Activated CD4-positive, alpha-beta T cell treated with anti-CD3 and anti-CD28 coated beads for 36 hours (primary cell): ENCODE measurements at places on chromosomes 1 and 21. TPM values are rescaled to one million over a fixed set of nuclear protein-coding genes. Genes with fewer than 3 reads are reported as not detected.

SPRR4 gene
- not detected for total RNA-seq

PAQR6 gene
- total RNA-seq: 4.7 TPM

RGS8 gene
- not detected for total RNA-seq

ANKRD45 gene
- 0.11 TPM for total RNA-seq

LENEP gene
- 0.80 TPM for total RNA-seq

KCTD3 gene
- total RNA-seq: 4.0 TPM

CFAP57 gene
- 0.11 TPM for total RNA-seq

CYP4A22 gene
- total RNA-seq: not detected

DIO1 gene
- total RNA-seq: not detected

GRCh38 chr1:170857955-170858354 is 77.4 kb upstream of the MROH9 start:
- peaks cover 6% of the 10 kb centered on the region for H3K27me3 ChIP-seq
- no peaks in the 10 kb centered on the region for H3K36me3 ChIP-seq
- H3K27ac ChIP-seq: no peak overlapping the region
- H3K4me3 ChIP-seq: no peak overlapping the region

DNA sequence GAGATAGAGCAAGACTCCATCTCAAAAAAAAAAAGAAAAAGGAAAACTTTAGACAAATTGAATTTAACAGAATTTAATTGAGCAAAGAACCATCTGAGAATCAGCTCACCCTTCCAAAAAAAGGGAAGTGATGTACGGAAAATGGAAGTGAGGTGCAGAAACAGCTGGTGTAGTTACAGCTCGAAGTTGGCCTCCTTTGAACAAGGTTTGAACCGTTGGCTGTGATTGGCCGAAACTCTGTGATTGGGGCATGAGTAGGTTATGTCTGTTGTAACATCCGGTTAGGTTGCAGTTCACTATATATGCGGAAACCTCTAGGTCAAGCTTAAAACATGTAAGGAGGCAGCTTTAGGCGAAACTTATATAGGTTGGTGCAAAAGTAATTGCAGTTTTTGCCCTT is 97.9 kb upstream of the KIF26B start:
- H3K36me3 ChIP-seq: no peaks in the 10 kb centered on the region
- DNase-seq: no peak
- no peak overlapping the region for H3K27ac ChIP-seq
- peaks cover 4% of the 10 kb centered on the region for H3K4me1 ChIP-seq

- H3K27ac ChIP-seq: no peak overlapping the region
- H3K4me3 ChIP-seq: no peak overlapping the region
- DNase-seq: no peak
- H3K27me3 ChIP-seq: no peaks in the 10 kb centered on the region
- H3K4me1 ChIP-seq: no peaks in the 10 kb centered on the region
- peaks cover 25% of the 10 kb centered on the region for H3K36me3 ChIP-seq
Observed at GRCh38 chr1:151881479-151881878, 27.8 kb downstream of the THEM4 start.

GRCh38 chr1:26602378-26602959 is 72.9 kb downstream of the RPS6KA1 start:
- H3K36me3 ChIP-seq: no peaks in the 10 kb centered on the region
- H3K27me3 ChIP-seq: no peaks in the 10 kb centered on the region
- peak; percentile 45 for DNase-seq
- no peak overlapping the region for H3K4me3 ChIP-seq
- H3K27ac ChIP-seq: no peak overlapping the region
- peaks cover 3% of the 10 kb centered on the region for H3K4me1 ChIP-seq

GRCh38 chr1:99590578-99591209 is 55.2 kb upstream of the PALMD start:
- DNase-seq: no peak
- no peak overlapping the region for H3K27ac ChIP-seq
- H3K27me3 ChIP-seq: peaks cover 12% of the 10 kb centered on the region
- H3K4me3 ChIP-seq: no peak overlapping the region
- H3K4me1 ChIP-seq: no peaks in the 10 kb centered on the region

GRCh38 chr1:99661780-99662179 is 15.9 kb downstream of the PALMD start:
- H3K36me3 ChIP-seq: no peaks in the 10 kb centered on the region
- H3K27me3 ChIP-seq: peaks cover 6% of the 10 kb centered on the region
- H3K4me3 ChIP-seq: no peak overlapping the region
- H3K4me1 ChIP-seq: no peaks in the 10 kb centered on the region

DNA sequence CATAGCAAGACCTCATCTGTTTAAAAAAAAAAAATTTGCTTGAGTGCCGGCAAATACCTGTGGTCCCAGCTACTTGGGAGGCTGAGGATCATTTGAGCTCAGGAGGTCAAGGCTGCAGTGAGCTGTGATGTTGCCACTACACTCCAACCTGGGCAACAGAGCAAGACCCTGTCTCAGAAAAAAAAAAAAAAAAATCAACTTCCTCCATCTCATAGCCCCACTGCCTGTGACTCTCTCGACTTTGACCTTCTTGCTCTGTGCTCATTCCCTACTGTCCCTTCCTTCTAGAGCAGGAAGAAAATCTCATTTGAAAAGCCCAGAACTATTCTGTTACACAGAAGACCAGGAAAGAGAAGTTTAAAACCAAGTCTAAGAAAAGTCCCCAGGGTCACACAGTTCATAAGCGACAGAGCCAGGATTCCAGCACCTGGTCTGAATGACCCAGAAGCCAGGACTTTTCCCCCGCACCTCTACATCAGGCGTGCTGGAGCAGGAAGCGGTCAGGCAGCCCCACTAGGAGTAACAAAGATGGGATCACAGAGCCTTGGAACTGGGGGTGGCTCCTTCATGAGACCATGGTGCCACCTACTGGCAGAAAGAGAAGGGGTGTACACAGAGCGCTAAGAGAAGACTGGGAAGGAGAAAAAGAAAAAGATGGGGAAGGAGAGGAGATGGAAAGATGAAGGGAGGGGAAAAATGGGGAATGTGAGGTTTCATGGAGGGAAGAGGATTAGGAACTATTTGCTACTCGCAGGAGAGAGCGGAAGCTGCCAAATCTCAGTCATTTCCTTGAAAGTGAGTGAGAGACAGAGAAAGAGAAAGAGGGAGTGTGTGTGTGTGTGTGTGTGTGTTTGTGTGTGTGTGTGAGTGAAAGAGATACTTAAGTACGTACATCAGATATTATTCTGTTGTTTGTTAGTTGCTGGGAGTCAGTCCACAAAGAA is 3.1 kb upstream of the P3R3URF start:
- H3K36me3 ChIP-seq: no peaks in the 10 kb centered on the region
- DNase-seq: peak; percentile 80
- no peaks in the 10 kb centered on the region for H3K27me3 ChIP-seq
- no peak overlapping the region for H3K27ac ChIP-seq

DNA sequence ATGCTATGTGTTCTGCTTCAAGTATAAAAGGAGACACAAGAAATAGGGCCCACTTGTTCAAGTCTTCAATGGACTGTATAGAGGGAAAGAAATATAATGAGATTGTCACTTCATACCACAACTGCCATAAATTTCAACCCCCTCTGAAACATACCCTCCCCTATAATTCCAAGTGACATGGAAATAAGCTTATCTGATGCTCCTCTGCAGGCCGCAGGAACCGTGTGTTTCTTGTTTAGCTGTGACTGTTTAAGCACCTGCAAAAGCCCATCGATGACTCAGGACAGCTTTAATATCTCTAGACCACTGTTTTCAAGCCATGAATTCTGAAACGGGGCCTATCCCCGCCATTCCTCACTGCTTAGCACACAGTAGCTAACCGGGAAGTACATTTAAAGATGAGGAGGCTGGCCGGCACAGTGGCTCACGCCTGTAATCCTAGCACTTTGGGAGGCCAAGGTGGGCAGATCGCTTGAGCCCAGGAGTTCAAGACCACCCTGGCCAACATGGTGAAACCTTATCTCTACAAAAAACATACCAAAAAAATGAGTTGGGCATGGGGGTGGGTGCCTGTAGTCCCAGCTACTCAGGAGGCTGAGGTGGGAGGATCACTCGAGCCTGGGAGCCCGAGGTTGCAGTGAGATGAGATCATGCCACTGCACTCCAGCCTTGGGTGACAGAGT is 4.2 kb downstream of the HLCS start:
- H3K4me1 ChIP-seq: peaks cover 9% of the 10 kb centered on the region
- peaks cover 17% of the 10 kb centered on the region for H3K36me3 ChIP-seq
- H3K27ac ChIP-seq: no peak overlapping the region
- H3K4me3 ChIP-seq: no peak overlapping the region
- no peak for DNase-seq

DNA sequence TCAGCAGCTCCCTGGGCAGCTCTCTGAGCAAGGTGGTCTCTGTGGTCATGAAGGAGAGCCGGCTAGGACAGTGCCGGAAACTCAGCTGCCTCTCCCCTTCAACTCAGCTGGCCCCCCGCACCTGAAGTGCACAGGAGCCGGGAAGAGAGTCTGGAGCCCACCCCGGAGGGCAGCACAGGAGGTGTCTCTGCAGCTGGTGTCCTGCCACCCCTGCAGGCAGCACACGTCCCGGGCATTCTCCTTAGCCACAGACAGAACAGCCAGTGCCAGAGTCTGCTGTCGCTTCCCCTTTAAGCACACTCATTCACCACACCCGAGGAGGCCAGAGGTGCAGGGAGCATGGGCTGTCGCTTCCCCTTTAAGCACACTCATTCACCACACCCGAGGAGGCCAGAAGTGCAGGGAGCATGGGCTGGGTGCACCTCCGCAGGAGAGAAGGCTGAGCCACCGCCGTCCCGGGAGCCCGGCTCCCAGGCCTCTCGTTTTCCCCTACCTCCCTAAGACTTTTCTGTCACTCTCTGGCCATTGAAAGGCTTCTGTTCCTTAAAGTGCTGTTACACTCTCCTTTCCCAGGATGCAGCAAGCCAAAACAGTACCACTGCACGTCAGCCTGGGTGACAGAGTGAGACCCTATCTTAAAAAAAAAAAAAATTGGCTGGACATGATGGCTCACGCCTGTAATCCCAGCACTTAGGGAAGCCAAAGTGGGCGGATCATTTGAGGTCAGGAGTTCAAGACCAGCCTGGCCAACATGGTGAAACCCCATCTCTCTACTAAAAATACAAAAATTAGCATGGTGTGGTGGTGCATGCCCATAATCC is 16.9 kb upstream of the SAMD11 start:
- peak; percentile 41 for DNase-seq
- H3K27ac ChIP-seq: no peak overlapping the region
- H3K27me3 ChIP-seq: peaks cover 32% of the 10 kb centered on the region
- H3K36me3 ChIP-seq: no peaks in the 10 kb centered on the region

GRCh38 chr1:225768662-225769426 is 8.8 kb upstream of the SRP9 start:
- H3K27me3 ChIP-seq: no peaks in the 10 kb centered on the region
- H3K4me3 ChIP-seq: no peak overlapping the region
- no peak for DNase-seq
- no peak overlapping the region for H3K27ac ChIP-seq
- no peaks in the 10 kb centered on the region for H3K36me3 ChIP-seq
- H3K4me1 ChIP-seq: no peaks in the 10 kb centered on the region

DNA sequence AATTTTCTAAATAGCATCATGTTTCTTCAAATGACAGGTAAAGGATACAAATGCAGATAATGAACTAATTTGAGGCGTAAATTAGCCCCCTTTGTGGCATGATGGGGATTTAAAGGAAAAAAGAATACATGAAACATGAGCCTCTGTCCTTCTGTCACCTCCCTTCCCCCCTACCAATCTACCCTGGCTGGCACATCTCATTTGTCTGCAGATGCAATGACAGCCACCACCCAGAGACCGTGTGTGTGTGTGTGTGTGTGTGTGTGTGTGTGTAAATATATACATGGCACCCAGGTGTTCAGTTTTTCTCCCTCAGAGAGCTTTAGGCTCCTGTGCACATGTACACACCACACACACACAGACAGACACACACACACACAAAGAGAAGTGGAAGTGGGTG is 451.1 kb downstream of the RWDD3 start:
- no peak for DNase-seq
- H3K4me3 ChIP-seq: no peak overlapping the region
- no peaks in the 10 kb centered on the region for H3K27me3 ChIP-seq
- no peaks in the 10 kb centered on the region for H3K4me1 ChIP-seq
- no peaks in the 10 kb centered on the region for H3K36me3 ChIP-seq

DNA sequence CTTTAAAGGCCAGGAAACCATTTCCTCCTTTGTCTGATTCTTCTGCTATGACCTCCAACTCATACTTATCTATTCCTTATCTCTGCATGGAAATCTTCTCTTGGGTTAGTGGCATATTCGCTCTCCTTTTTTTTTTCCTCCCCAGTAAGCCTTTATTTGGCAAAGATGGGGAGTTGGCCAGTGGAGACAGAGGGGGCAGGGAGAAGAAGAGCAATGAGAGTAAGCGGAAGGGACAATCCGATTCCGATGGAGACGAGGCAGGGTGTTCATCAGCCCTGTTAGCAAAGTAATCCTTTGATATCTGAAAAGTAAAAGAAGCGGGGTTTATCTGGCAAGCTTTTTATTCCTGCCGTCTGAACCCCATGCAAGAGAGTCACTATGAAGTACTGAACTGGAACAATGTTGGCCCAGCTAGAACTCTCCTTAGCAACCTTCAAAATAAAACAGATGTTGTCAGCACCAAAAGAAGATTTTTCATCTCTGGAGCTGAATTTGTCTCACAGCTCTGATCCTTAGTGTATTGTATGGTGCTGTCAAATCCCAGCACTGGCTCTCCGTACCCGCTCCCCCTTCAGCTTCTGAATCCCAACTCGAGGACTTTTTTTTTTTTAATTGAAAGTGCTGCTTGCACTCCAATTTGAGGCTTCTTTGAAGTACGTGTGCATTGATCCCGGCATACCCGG is 40.9 kb downstream of the PTGFRN start:
- no peak overlapping the region for H3K4me3 ChIP-seq
- no peaks in the 10 kb centered on the region for H3K36me3 ChIP-seq
- peaks cover 5% of the 10 kb centered on the region for H3K4me1 ChIP-seq
- no peak overlapping the region for H3K27ac ChIP-seq

- DNase-seq: no peak
- H3K27ac ChIP-seq: no peak overlapping the region
- no peaks in the 10 kb centered on the region for H3K4me1 ChIP-seq
- H3K27me3 ChIP-seq: peaks cover 3% of the 10 kb centered on the region
- H3K36me3 ChIP-seq: no peaks in the 10 kb centered on the region
Observed at GRCh38 chr21:29710498-29710897, 229.3 kb downstream of the GRIK1 start.

DNA sequence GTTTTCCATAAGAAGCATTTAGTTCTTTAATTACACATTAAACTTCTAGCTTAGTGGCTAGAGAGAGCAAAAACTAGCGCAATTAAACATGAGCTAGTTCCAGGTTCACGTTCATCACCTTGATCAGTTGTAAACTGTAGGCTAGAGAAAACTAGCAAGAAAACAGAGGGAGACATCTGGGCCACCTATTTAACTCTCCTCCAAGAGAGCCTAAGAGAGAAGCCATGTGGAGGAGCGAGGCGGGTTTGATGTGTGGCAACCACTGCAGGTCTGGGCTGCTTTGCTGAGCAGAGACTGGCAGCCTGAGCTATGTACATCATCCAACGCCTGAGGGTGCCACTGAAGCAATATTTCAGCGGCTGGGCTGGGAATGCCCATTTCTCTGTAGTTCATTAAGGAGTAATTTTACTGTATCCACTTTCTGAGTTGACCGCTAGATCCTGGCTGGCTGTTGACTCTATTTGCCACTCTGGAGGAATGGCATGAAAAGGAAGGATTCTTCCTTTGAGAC is 252.9 kb downstream of the DYRK1A start:
- H3K27ac ChIP-seq: no peak overlapping the region
- no peak overlapping the region for H3K4me3 ChIP-seq
- H3K27me3 ChIP-seq: peaks cover 11% of the 10 kb centered on the region
- H3K36me3 ChIP-seq: no peaks in the 10 kb centered on the region
- no peaks in the 10 kb centered on the region for H3K4me1 ChIP-seq
